Stimulated activated naive CD4-positive, alpha-beta T cell treated with Interleukin-2 at 50 U/mL for 16 hours (primary cell): ENCODE measurements at places on chromosomes 13 and 19.

- DNase-seq = no peak
These were observed 5.0 kb upstream of the GZMM start for GRCh38 chr19:538641-539428.

- DNase-seq = no peak
These were observed 11.7 kb upstream of the KL start for GRCh38 chr13:33004511-33004910.

GRCh38 chr19:15354566-15355296, 22.4 kb upstream of the BRD4 start:
- DNase-seq = no peak

DNA sequence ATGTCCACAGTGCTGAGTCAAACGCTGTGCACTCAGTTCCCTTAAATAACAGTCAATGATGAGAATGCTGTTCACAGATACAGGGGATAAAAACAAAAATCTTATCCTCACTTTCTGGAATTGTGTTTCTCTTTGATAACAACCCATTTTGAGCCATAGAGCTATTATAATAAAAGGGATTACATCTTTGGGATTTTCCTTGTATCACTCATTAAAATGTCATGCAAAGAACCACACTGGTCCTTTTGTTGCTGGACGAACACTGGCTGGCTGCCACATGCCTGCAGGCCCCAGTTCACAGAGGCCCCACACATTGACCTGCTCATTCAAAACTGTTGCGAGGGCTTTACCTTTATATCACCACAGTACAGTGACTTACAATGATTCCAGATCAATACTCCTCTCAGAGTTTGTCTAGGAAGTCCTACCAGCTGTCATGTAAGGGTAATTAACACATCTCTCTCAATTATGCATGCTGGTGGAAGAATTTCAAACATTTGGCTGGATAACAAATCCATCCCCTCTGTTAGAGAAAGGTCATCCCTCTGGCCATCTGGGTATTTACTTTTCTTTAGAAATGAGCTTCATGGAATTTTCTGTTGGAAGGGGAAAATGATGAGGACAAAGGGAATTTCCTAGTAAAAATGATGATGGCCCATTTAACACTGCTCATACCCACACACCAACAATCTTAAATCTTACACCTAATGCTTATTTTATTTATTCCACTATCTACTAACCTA, 85.9 kb downstream of the MBNL2 start:
- DNase-seq = no peak

DNA sequence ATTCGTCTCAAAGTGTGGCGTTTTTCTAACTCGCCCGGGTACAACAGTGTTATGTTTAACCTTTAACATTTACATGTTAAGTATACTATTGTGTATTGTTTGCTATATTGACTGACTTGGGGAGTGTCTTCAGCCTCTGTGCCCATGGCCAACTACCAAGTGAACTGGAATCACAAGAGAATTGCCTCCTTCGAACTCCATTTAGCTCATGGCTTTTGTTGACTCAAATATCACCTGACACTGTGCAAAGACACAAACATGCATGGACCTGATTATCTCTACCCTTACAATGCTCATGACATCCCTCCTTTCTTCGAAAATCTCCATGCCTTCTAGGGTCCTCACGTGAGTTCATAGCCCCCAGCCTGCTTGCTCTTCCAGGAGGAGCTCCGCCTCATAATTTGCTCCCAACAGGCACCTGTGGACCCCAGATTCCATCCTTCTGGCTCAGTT, 704 bp downstream of the ZNF814 start:
- DNase-seq = no peak

DNA sequence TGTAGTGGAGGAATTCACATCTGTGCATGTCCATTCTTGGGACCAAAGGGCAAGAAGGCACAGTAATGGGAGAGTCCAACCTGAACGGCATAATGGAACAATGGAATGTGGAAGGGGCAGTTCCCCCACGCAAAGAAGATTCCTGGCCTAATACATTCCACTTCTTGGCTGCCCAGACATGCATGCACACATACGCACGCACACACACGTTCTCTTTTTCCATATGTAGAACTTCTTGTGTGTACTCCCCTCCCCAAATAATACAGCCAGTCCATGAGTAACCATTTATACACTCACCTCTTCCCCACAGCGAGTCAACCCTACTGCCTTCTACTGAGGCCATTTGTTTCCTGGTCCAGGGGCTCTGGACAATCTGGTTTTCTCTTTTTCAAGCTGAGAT, 6.0 kb upstream of the STK24 start:
- DNase-seq = no peak

DNA sequence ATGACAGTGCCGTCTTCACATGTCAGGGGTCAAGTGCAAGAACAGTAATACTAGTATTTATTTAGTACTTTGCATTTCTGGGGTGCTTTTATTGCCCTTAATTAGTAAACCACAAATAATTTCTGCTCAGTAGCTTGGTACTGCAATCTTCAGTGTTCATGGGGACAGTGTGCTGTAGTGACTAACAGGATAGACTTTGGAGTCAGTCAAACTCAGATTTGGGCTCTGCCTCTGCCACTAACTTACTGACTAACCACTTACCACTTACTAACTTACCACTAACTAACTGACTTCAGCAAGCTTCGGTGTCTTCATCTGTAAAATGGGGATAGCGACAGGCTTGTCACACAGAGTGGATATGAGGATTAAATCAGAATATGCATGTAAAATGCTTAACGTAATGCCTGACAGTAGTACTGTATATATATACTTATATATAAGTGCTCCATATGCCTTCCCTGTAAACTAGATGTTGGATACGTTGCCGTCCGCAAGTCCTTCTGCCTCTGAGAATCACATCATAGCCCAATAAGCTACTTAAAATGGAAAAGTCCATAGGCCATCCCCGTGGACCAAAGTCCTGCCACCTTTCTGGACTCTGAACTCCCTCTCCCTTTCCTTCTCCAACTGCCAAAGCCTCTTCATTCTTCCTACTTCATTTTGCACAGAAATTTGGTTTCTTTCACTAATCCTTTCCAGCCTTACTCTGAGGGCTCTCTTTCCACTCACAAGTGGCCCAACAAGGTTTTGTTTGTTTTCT, 158.1 kb downstream of the ZIC5 start:
- DNase-seq = no peak

- DNase-seq = no peak
These were observed 5.3 kb downstream of the F7 start for GRCh38 chr13:113110852-113111315.

GRCh38 chr13:51532736-51533197, 51.5 kb upstream of the WDFY2 start:
- no peak for DNase-seq
